ENCODE measurements at places on chromosomes 11 and 22. TPM values are rescaled to one million over a fixed set of nuclear protein-coding genes. Genes with fewer than 3 reads are reported as not detected.

GRCh38 chr22:47486569-47487312 is 724.3 kb downstream of the TBC1D22A start:
- no peak for DNase-seq

DNA sequence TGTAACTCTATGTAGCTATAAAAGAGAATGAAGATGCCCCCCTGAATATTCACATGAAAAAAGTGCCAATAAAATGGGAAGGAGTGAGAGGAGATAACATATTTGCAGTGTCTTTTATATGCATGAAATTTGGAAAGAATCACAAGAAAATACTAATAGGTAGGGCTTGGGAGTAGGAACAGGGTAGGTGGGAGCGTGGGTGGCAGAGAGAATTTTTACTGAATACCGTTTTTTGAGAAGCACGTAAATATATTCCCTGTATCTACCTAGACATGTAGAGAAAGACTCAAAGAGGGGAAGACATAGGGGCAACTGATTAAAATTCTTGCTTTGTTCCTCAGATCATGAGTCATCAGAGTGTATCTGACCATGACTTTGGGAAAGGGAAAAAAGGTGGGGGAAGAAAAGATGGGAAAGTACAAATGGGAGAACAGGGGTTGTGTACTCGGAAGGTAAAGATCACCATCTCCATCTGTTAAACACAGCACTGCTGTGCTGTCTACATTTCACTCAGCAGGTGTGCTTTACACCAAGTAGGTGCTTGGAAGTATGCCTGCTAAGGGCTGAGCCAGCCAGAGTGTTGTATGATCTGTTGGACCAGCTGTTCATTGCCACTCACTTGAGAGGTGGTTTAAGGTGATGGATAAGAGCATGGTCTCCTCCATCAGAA is 16.0 kb downstream of the PRR5L start:
- DNase-seq = no peak

DNA sequence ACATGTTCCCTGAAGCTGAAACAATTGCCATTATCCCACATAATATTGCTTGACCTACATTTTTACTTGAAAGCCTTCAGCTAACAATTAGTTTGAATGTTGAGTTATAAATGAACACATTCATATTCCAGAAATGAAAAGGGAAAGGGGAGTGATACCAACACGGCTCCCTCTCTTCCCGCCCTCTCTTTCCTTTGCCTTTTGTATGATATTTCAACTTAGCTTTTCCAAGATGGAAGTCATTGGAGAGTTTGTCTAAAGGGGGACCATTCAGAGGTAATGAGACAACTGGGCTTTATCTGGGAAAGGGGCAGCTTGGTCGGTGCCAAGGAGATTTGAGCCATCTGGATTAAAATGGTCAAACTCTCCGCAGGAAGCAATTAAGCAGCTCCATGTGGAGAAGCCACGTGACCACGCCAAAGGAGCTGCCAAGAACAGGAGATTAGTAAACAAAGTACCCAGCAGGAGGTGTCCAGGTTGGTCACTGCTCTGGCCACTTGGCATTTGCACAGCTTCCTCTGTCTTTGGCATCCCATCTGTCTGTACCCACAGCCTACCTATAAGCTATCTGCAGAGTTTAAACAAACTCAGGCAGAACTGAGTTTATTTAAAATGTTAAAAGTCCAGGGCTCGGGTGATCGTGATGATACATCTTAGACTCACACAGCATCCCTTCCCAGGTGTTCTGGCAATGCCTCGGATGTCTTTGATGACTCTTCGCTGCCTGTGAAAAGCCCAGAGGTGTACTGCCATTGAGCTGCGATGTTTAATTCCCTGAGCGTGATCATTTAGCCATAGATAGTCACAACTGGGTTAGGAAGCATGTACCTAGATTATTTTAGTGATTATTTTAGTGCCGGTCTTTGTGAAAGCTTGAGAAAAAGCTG is 735.9 kb downstream of the NTM start:
- DNase-seq = no peak

DNA sequence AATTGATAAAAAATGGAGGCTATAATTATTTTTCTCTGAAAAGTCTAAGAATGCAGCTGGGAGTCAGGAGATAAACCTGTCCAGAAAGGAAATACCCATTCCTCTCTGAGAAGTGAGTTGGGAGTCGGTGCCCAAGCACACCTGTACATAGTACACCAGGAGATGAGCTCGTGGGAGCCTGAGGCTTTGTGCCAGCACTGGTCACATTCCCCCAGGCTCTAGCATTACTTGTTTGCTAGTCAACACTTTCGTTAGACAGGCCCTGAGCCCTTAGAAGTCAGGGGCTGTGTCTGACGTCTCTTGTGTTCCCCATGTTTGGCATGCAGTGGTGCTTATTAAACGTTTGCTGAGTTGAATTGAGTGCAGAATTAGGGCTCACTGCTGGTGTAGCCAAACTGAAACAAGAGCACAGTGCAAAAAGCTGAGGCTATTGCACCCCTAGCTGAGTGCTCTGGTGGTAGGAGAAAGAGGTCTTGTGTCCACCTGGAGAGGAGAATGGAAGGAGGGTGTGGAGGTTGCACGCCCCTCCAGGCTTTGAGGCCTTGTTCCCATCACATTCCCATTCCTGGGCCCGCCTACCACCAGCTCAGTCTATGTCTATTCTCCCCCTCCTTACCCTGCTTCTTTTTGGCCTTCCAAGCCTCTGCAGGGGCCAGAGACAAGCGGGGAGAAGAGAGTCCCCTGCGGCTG is 6.8 kb downstream of the ROBO4 start:
- DNase-seq = no peak

DNA sequence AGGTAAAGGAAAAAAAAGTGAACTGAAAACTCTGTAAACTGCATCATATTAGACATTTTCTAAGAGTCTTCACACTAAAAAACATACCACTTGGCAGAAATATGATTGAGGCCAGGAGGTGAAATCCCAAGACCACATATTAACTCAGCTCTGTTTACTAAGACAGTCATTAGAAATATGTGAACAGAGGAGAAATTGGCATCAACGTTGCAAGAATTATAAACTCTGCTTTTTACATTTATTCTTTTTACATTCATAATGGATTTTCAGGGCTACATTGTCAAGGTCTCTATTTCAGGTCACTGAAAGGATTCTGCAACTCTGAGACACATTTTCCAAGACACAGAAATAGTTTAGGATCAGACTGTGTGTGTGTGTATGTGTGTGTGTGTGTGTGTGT is 1364.0 kb downstream of the LRRC4C start:
- no peak for DNase-seq

DNA sequence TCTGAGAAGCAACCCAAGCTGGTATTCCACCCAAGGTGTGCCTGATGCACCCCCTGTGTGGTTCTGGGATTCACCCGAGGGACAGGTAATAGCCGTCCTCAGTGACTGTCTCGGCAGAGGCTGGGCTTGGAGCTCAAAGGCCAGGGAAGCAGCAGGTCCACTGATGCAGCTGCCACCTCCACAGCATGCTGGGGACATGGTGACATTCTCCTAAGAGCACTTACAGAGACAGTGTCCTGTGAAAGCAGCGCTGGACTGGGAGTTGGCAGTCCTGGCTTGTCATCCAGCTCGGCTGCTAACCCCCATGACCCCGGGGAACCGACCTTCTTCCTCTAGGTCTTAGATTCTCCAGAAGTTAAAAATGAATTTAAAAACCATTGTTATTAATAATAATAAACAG is 72.8 kb downstream of the RPUSD4 start:
- no peak for DNase-seq

DNA sequence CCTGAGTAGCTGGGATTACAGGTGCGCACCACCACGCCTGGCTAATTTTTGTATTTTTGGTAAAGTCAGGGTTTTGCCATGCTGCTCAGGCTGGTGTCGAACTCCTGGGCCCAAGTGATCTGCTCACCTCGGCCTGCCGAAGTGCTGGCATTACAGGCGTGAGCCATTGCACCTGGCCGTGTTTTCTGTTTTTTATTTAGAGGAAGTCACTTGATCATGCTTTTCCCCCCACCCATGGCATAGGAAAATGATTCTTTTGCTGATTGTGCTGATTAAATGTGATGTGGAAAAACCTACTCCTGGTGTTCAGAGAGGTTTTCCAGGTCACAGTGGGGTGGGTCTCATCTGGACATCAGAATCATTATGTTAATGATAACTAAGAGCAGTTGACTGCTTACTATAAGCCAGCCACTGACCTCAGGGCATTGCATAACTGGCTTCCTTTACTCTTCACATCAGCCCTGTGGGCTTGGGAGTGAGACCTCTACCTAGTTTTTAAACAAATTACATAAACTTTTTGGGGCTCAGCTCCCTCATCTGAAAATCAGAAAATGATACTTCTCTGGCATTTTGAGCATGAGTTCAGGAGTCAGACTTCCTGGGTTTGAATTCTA is 71.0 kb downstream of the PTPRJ start:
- DNase-seq = no peak

RAB36 gene
- 1.7 TPM for total RNA-seq

LDLRAD3 gene
- 28.9 TPM for total RNA-seq

CPT1A gene
- 7.0 TPM for total RNA-seq

Measured in umbilical cord (tissue), 2 donors.